ENCODE measurements at places on chromosomes 5 and 9.
A peak's percentile ranks its signal among the peaks of the same experiment; 100 is the strongest.

DNA sequence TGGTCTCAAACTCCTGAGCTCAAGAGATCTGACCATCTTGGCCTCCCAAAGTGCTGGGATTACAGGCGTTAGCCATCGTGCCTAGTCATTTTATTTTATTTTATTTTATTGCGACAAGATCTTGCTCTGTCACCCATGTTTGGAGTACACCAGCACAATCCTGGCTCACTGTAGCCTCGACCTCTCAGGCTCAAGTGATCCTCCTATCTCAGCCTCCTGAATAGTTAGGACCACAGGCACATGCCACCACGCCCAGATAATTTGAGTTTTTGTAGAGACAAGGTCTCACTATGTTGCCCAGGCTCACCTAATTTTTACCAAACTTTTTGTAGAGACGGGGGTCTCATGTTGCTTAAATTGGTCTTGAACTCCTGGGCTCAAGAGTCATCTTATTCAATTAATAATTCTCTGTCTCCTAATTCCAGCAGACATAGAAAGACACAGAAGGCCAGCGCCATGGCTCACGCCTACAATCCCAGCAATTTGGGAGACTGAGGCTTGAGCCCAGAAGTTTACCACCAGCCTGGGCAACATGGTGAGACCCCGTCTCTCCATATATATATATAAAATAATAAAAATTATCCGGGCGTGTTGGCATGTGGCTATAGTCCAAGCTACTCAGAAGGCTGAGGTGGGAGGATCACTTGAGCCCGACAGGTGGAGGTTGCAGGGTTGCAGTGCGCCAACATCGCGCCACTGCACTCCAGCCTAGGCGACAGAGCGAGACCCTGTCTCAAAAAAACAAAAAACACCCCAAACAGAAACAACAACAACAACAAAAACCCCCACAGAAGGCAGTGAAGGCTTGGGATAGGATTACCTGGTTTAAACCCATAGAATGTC is 1.0 kb upstream of the UBAP1 start:
- H3K4me1 ChIP-seq, result peaks cover 11% of the 10 kb centered on the region
- peak overlapping the region; percentile 90 for H3K4me3 ChIP-seq
- H3K27me3 ChIP-seq, result no peaks in the 10 kb centered on the region
- DNase-seq, result no peak
- peak overlapping the region; percentile 94 for H3K27ac ChIP-seq
- peaks cover 16% of the 10 kb centered on the region for H3K36me3 ChIP-seq

GRCh38 chr9:137350696-137351584 is 48.9 kb upstream of the NRARP start:
- no peak overlapping the region for H3K27ac ChIP-seq
- DNase-seq, result no peak
- no peaks in the 10 kb centered on the region for H3K36me3 ChIP-seq
- H3K4me1 ChIP-seq, result no peaks in the 10 kb centered on the region
- H3K4me3 ChIP-seq, result no peak overlapping the region

DNA sequence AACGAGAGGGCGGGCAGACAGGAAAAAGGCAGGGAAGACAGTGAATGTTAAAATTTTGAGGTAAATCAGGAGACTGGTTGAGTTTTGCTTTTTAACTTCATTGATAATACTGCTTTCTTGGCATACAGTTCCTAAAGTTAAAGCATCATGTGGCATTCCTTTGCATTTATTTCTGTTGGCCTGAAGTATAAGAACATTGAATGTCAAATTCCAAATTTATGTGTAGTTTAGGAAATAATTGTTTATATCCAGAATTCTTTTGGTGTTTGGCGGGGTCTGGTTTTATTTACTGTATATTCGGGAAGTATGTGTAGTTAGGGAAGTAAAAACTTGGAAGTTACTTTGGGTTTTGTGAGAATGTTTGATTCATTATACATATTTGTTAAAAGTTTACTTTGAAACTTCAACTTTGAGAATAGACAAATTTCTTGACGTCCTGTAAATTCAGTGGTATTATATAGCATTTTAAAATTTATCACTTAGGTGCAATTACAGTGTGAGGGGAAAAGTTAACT is 83.2 kb downstream of the PTPDC1 start:
- H3K4me3 ChIP-seq, result peak overlapping the region; percentile 88
- DNase-seq, result no peak
- H3K27ac ChIP-seq, result peak overlapping the region; percentile 84
- peaks cover 45% of the 10 kb centered on the region for H3K4me1 ChIP-seq

DNA sequence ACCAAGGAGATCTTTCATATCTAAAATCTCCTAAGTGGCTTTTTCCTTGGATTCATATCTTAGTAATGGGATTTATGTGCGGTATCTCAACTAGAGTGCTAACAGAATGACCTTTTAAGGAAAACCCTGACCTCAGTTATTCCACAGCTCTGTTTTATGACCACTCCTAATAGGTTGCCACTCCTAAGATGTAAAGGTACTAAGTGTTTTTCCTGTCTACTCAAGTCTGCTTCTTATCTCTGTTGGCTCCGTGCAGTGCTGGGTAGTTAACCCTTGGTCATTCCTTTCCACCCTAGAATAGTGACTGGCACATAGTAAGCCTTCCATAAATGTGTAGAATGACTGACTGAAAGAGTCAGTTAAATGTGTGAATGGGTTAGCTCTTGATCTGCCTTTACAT is 161.4 kb downstream of the DOCK2 start:
- no peak overlapping the region for H3K4me3 ChIP-seq
- no peaks in the 10 kb centered on the region for H3K27me3 ChIP-seq
- H3K36me3 ChIP-seq, result peaks cover 71% of the 10 kb centered on the region
- H3K4me1 ChIP-seq, result peaks cover 51% of the 10 kb centered on the region
- no peak overlapping the region for H3K27ac ChIP-seq

DNA sequence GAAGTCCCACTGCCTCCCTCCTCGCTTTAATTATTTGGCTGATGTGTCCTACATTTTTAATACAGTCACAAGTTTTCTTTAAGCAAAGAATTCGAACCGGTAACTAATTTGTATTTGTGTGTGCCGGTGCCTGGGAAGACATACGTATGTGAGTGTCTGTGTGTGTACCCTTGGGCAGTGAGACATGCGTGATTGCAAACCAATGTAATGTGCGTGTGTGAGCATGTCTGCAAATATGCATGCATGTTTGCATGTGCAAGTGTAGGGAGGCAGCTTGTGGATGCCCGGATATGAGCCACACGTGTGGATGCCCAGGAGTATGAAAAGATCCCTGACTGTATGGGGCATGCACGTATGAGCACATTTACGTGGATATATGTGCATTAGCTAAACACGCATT is 44.4 kb upstream of the NEK6 start:
- no peak overlapping the region for H3K27ac ChIP-seq
- H3K4me1 ChIP-seq, result peaks cover 82% of the 10 kb centered on the region
- H3K36me3 ChIP-seq, result peaks cover 6% of the 10 kb centered on the region
- no peaks in the 10 kb centered on the region for H3K27me3 ChIP-seq
- H3K4me3 ChIP-seq, result no peak overlapping the region
- DNase-seq, result no peak

- H3K27ac ChIP-seq, result peak overlapping the region; percentile 50
- peak overlapping the region; percentile 16 for H3K4me3 ChIP-seq
- H3K4me1 ChIP-seq, result peaks cover 32% of the 10 kb centered on the region
- DNase-seq, result peak; percentile 61
- peaks cover 20% of the 10 kb centered on the region for H3K36me3 ChIP-seq
Observed at GRCh38 chr5:139636207-139636792, 11.8 kb upstream of the CXXC5 start.

GRCh38 chr5:72613515-72613914 is 106.3 kb upstream of the ZNF366 start:
- no peak overlapping the region for H3K4me3 ChIP-seq
- no peaks in the 10 kb centered on the region for H3K4me1 ChIP-seq
- DNase-seq, result no peak
- H3K36me3 ChIP-seq, result no peaks in the 10 kb centered on the region
- H3K27ac ChIP-seq, result no peak overlapping the region

- H3K4me3 ChIP-seq, result no peak overlapping the region
- no peaks in the 10 kb centered on the region for H3K36me3 ChIP-seq
- H3K27me3 ChIP-seq, result no peaks in the 10 kb centered on the region
- DNase-seq, result no peak
Observed at GRCh38 chr5:123810253-123810652, 298.3 kb downstream of the CSNK1G3 start.
